HCT116 (cell line): ENCODE measurements at places on chromosomes 11 and 22. TPM values are rescaled to one million over a fixed set of nuclear protein-coding genes. Genes with fewer than 3 reads are reported as not detected.

The RIMBP3B gene
- total RNA-seq: 0.25 TPM

GRCh38 chr11:65298655-65299179 is 15.9 kb upstream of the CDC42EP2 start:
- DNase-seq: no peak

DNA sequence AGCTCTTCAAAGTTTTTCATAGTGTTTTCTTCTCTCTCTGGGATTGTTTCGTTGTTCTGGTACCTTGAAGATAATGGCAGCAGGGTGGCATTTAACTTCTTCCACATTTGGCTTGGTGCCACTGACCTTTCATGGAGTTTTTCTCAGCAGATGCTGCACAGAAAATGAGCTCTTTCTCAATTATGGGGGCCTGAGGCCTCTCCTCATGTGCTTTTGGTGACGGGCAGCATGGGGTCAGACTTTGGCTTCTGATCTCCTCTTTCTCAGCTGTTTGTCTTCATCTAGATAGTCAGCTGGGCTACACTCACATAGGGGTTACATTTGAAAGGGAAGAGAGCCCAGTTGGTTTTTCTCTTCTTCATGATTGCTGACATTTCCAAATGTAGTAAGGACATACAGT is 76.3 kb downstream of the FAT3 start:
- no peak for DNase-seq

The OR10V1 gene
- total RNA-seq: not detected

GRCh38 chr11:74008373-74009229 is at the start of gene UCP3:
Gene UCP3 (minus strand): TSS chr11:74009085. CDS start chr11:74007042, 2,043 bp downstream.
- no peak for DNase-seq

GRCh38 chr22:31378123-31378522 is 21.3 kb upstream of the DRG1 start:
- no peak for DNase-seq

The CARNS1 gene
- 1.0 TPM for total RNA-seq

- no peak for DNase-seq
Observed at GRCh38 chr11:134994431-134994830, 582.4 kb upstream of the B3GAT1 start.

- no peak for DNase-seq
Observed at GRCh38 chr11:60563553-60564235, 48.5 kb downstream of the MS4A13 start.

GRCh38 chr11:78044706-78045105 is 19.0 kb upstream of the THRSP start:
- DNase-seq: no peak

GRCh38 chr11:97157221-97157740 is 767.5 kb downstream of the JRKL start:
- no peak for DNase-seq

The LRRC55 gene
- total RNA-seq: not detected

DNA sequence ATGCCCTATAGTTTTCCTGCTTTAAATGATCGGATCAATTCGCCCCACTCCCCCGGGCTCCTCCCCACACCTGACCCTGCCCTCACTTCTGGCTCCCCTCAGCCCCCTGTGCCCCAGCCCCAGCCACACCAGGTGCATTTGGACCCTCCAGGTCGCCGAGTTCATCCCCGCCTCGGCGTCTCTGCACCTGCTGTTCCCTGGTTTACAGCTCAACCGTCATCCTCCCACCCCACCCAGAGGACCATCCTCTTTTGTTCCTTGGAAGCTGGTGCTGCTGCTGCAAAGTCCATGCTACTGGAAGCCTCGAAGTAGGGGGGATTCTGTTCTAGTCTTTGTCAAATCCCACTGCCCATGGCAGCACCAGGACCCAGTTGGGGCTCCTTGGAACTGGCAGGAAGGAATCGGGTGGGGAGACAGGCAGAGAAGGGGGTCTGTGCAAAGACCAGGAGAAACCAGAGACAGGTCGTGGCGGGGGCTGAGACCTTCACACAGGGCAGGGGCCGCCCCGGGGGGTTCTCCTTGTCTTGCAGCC is 4.5 kb upstream of the MUC5B start:
- DNase-seq: no peak

DNA sequence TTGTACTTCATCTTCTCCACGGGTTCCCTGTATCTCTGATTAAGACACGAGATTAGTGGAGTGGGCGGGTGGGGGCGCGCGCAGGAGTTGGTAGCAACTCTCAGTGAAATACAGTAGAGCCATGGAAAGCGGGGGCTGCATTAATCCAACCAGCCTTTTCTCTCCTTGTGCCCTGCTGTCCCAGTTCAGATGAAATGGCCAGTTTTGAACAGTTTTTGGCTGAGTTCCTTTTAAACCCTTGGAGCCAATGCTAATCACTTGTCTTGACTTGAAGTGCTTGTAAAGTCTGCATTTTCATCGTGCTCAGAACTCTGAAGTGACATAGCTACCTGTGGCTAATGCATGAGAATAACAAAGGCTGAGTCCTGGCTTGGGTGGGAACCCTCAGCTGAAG is 734 bp upstream of the TMEM123 start:
- DNase-seq: no peak

The NXPE4 gene
- total RNA-seq: not detected

GRCh38 chr22:35643991-35644390 is 4.3 kb upstream of the APOL6 start:
- DNase-seq: no peak

- DNase-seq: no peak
Observed at GRCh38 chr22:50607659-50608020, 7.0 kb downstream of the MAPK8IP2 start.

- no peak for DNase-seq
Observed at GRCh38 chr22:20751185-20751851, 22.6 kb upstream of the SERPIND1 start.

DNA sequence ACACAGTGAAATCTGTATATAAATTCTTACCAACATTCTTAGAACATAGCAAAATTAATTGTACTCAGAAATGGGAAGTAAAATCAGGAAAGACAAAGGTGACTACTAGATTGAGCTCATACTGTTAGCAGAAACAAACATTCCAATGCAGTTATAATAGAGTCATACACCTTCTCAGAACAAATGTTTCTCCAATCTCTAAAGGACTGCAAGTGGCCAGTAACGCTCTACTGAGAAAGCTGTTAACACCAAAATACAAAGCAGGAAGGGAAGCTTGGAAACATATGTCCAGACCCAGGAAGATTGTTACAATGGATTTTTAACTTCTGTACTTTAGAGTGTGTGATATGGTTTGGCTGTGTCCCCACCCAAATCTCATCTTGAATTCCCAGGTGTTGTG is 341.5 kb downstream of the LARGE1 start:
- DNase-seq: no peak

The PARVG gene
- total RNA-seq: 0.57 TPM

DNA sequence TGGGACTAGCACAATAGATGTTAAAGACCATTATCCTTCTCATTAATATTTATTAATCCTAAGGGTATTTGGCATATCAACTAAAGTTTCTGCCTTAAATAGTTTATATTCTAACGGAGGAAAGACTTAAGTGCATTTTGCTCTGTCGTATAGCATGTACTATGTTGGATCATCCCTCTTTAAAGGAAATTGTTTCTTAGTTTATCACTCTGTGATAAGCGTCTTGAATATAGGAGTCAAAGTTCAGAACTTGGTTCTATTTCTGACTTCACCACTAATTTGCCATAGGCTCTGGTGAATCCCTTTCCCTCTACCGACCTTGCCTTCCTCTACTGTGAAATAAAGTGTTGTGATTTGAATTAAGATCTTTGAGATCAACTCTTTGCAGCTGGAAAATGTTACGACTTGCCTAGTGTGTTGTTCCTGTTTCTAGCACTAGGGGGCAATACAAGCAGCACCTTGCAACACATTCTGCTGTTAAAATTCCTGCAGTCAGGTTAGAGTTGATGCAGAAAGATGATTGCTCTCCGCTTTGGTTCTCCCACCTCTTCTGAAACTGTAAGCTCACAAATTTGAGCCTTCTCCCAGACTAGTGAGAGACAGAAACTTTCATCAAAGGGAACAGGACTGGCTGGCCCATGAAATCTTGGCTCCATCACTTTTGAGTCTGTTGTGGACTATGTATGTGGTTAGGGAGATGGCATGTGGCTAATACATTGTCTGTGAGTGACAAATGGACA is 27.8 kb upstream of the ZNRF3 start:
- DNase-seq: peak; percentile 73

DNA sequence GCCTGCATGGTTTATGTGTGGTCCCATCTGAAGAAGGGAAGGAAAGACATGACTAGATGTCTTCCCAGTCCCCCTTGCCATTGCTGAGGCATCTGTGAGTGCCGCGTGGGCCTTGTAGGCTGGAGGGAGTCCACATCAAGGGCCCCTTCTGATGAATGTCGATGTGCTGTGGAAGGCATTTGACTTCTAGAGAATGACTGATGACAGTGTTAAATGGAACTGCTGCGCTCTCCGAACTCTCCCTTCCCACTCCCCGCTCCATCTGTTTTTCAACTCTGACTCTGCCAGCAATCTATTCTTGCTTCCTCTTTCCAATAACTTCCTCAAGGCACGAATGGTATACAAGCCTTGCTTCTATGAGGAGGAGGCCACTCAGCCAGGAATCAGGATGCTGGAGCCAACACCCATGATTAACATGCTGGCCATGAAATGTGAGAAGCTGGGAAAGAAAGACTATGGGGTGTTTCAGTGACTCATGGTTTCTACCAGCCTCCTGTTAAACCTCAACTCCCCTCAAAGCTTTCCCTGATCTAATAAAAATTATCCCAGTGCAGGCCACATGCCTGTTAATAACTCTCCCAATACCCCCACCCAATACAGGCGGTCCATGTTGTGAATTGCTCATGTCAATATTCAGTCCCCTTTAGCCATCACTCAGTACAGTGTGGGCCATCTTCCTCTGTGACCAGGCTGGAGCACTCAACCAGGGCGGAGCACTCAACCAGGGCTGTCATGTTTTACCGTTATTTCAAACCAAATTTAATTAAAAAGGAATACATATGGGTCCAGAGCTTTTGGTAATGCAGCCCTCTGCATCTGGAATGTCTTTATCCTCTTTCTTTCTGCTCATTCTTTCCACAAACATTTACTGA is 46.4 kb upstream of the TBCEL start:
- no peak for DNase-seq

- DNase-seq: no peak
Observed at GRCh38 chr22:45650721-45651120, 20.9 kb upstream of the ATXN10 start.

DNA sequence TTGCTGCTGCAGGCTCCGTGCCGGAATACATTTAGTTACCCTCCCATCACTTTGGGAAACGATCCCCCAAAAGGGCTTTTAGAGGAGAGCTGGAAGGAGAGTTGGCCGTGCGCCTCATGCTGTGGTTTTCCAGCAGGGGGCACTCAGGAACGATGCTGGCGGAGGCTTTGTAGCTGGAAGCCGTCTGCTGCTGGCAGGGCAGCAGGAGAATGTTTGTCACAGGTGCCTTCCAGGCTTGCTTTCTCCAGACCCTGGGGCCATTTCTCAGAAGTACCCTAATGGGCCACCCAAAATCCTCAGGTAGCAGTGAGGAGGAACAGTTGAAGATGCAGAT is 30.0 kb upstream of the CABP7 start:
- DNase-seq: no peak

DNA sequence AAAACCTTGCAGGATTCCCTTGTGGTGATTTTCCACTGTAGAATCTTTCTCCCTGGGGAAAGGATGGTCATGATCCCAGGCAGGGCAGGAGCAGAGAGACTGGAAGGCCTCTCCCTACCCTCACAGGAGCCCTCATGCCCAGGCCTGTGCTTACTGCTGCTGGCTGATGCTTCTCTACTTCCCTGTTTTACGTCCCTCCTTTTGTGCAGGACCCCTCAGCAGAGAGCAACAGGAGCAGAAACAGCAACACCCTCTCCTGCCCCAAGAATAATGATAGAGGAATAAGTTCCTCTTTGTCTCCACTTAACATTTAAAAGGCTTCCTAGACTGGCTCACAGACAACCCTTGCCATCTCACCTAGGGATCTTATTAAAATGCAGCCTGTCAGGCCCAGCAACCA is 3.6 kb downstream of the ISX start:
- DNase-seq: no peak

- no peak for DNase-seq
Observed at GRCh38 chr11:79617561-79617960, 176.7 kb upstream of the TENM4 start.

DNA sequence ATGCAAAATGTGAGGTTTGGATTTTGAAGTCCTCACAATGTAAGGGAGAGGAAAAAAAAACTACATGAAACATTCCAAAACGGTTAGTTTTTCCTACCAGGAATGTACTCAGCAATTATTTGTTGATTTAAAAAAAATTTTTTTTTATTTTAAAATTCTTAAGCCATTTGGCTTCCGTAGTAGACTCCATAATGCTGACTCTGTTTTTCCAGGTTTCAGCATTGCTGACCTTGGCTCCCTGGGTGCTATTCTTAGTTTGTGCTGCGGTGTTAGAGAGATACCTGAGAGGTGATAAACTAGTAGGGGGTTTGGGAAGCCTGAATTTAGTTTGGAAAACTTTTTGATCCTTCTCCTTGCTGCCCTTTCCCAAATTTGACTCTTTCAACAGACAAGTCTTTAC is 10.6 kb downstream of the STT3A start:
- no peak for DNase-seq

DNA sequence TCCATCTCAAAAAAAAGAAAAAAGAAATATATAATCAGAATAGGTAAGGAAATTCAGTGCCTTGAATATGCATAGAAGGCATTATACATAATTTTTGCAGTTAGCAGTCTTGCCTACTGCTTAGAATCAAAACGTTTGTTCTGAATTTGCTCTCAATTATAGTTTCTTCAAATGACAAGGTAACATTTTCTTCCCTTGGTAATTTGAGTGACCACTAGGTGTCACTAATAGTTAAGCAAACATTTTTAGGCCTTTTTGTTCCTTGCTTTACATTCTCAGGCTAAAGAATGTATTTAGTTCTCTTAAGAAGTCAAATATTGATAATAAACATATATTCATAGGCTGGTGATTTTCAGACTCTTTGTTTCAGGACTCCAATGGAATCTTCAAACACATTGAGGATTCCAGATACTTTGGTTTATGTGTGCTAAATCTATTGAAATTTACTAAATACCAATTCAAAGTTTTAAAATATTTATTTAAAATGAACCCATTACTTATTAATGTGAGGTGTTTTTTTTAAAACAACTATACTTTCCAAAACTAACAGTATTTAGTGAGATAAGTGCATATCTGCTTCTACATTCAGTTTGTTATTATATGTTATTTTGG is 55.0 kb upstream of the DEPDC7 start:
- peak; percentile 28 for DNase-seq

- DNase-seq: no peak
Observed at GRCh38 chr22:29715705-29716104, 4.1 kb upstream of the CABP7 start.
